ENCODE measurements at places on chromosomes 12 and 14.

DNA sequence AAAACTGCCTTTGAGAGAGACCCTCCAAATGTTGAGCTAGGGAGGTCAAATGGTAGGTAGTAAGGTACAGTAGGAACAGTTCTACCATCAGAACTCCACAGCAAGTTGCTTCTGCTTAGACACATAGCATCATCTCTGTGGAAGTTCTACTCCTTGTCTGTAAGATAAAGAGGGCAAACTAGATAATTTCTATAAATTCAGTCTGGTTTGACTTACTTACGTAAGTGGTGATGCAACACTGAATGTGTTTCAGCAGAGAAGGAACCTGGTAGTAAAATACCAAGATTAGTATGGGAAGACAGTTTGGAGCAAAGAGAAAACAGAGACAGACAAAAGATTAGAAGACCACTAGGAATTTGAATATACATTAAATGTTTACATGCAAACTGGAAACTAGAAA lies 42.0 kb downstream of the KITLG start:
- H3K27me3 ChIP-seq: no peaks in the 10 kb centered on the region
- DNase-seq: no peak
- H3K4me3 ChIP-seq: no peak overlapping the region
- no peaks in the 10 kb centered on the region for H3K36me3 ChIP-seq
- no peaks in the 10 kb centered on the region for H3K4me1 ChIP-seq
- no peak overlapping the region for H3K27ac ChIP-seq

- no peak overlapping the region for H3K4me3 ChIP-seq
- no peaks in the 10 kb centered on the region for H3K36me3 ChIP-seq
- no peak for DNase-seq
- no peaks in the 10 kb centered on the region for H3K4me1 ChIP-seq
- H3K27me3 ChIP-seq: no peaks in the 10 kb centered on the region
- H3K27ac ChIP-seq: no peak overlapping the region
Measured at GRCh38 chr14:98252820-98253219, 1019.2 kb downstream of the BCL11B start.

DNA sequence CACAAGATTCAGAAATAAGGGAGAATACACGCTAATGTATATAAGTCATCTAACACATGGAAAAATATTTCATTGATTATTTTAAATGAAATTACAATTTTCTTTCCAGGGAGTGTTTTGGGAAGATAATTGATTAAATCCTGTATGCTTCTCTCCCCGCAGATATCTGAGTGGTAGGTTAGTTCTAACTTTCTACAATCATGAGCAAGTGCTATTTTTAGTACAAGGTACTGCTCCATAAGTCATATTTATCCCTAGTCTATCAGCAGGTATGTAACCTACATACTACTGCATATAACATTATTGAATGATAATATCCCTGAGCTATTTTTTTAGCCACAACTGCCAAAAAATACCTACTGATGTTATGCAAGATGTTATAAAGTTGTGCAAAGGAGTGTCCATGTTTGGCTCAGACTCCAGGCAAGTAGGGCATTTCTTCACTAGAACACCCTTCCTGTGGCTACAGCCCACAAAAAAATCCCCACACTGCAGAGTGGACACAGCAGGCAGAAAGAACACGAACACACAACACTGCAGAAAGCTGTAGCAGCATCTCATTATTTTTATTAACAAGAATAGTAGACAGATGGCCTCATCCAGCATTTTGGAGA lies 87.0 kb downstream of the SEC23A start:
- no peak overlapping the region for H3K4me3 ChIP-seq
- H3K36me3 ChIP-seq: no peaks in the 10 kb centered on the region
- DNase-seq: no peak
- H3K27me3 ChIP-seq: no peaks in the 10 kb centered on the region
- no peaks in the 10 kb centered on the region for H3K4me1 ChIP-seq
- no peak overlapping the region for H3K27ac ChIP-seq

DNA sequence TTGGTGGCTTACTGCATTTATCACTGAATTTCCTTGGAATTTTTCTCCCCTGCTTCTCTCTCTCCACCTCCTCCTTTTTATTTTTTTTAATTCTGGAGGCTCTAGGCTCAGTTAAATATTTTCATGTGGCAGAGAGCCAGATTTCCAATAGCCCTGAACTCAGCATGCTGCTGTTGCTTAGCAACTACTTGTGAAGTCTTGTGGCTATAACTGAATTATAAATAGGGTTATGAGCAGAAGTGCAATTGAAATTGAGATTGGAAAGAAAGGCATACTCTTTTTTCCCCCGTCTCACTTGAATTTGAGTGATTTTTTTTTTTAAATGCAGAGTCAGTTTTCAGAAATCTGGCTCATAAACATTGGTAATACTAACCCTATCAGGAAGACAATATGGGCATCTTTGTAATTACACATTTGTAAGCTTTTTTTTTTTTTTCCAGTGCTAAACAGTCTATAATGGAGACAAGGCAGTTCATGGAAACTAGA lies 38.3 kb downstream of the ATF7IP start:
- H3K27me3 ChIP-seq: no peaks in the 10 kb centered on the region
- no peak overlapping the region for H3K4me3 ChIP-seq

- no peak overlapping the region for H3K4me3 ChIP-seq
- no peak overlapping the region for H3K27ac ChIP-seq
- H3K36me3 ChIP-seq: no peaks in the 10 kb centered on the region
- DNase-seq: no peak
- no peaks in the 10 kb centered on the region for H3K4me1 ChIP-seq
Measured at GRCh38 chr12:3677609-3678008, 75.3 kb downstream of the CRACR2A start.

- no peaks in the 10 kb centered on the region for H3K27me3 ChIP-seq
- no peaks in the 10 kb centered on the region for H3K36me3 ChIP-seq
- DNase-seq: no peak
- no peak overlapping the region for H3K27ac ChIP-seq
- H3K4me3 ChIP-seq: no peak overlapping the region
- no peaks in the 10 kb centered on the region for H3K4me1 ChIP-seq
Measured at GRCh38 chr14:71753976-71754375, 178.3 kb upstream of the RGS6 start.

GRCh38 chr14:72588521-72588920 lies 305.4 kb downstream of the DPF3 start:
- no peak overlapping the region for H3K4me3 ChIP-seq
- H3K4me1 ChIP-seq: no peaks in the 10 kb centered on the region
- no peak overlapping the region for H3K27ac ChIP-seq
- no peaks in the 10 kb centered on the region for H3K27me3 ChIP-seq
- no peaks in the 10 kb centered on the region for H3K36me3 ChIP-seq
- DNase-seq: no peak

DNA sequence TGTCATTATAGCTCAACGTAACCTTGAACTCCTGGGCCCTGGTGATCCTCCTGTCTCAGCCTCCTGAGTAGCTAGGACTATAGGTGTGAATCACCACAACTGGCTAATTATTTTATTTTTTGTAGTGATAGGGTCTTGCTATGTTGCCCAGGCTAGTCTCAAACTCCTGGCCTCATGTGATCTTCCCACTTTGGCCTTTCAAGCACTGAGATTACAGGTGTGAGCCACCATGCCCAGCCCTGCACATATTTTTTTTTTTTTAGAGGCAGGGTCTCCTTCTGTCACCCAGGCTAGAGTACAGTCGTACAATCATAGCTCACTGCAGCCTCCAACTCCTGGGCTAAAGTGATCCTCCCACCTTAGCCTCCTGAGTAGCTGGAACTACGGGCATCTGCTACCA lies 8.9 kb downstream of the TMEM116 start:
- no peak for DNase-seq
- H3K36me3 ChIP-seq: no peaks in the 10 kb centered on the region
- no peaks in the 10 kb centered on the region for H3K27me3 ChIP-seq
- no peak overlapping the region for H3K4me3 ChIP-seq
- H3K27ac ChIP-seq: no peak overlapping the region
- peaks cover 11% of the 10 kb centered on the region for H3K4me1 ChIP-seq

GRCh38 chr12:11105546-11105945 lies 13.4 kb upstream of the TAS2R43 start:
- H3K27ac ChIP-seq: no peak overlapping the region
- no peaks in the 10 kb centered on the region for H3K27me3 ChIP-seq
- no peak overlapping the region for H3K4me3 ChIP-seq
- no peak for DNase-seq
- no peaks in the 10 kb centered on the region for H3K36me3 ChIP-seq

DNA sequence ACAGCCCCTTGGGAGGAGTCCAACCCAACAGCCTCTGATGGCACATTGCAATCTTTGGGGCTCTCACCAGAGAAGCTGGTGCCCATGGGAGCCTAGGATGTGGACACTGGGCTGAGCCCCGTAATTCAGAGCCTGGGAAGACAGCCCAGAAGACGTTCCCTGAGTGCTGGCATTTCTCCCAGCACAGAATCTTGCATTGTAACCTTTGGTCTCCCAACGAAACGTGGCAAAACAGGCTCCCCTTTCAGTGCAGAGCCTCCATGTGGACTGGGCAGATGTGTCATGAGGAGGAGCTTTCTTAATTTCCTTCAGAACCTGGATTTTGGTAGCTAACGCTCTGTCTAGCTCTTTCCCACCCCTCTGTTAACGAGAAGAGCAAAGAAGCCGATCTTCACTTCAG lies 26.3 kb downstream of the BATF start:
- no peaks in the 10 kb centered on the region for H3K4me1 ChIP-seq
- no peak for DNase-seq
- no peak overlapping the region for H3K4me3 ChIP-seq
- no peak overlapping the region for H3K27ac ChIP-seq

GRCh38 chr12:57803319-57803893 lies 15.1 kb downstream of the AVIL start:
- H3K4me3 ChIP-seq: no peak overlapping the region
- no peaks in the 10 kb centered on the region for H3K27me3 ChIP-seq
- no peaks in the 10 kb centered on the region for H3K4me1 ChIP-seq
- 0 out of 2 replicates have a peak, but pooled peaks cover 4% of the 10 kb centered on the region for H3K36me3 ChIP-seq

- H3K27ac ChIP-seq: no peak overlapping the region
- H3K36me3 ChIP-seq: no peaks in the 10 kb centered on the region
- DNase-seq: no peak
- H3K4me3 ChIP-seq: no peak overlapping the region
Measured at GRCh38 chr14:69263771-69264170, 3.8 kb downstream of the GALNT16 start.

GRCh38 chr12:115872212-115872611 lies 405.3 kb downstream of the MED13L start:
- DNase-seq: no peak
- no peak overlapping the region for H3K4me3 ChIP-seq
- no peak overlapping the region for H3K27ac ChIP-seq
- H3K27me3 ChIP-seq: no peaks in the 10 kb centered on the region

GRCh38 chr12:11727133-11727664 lies 77.7 kb downstream of the ETV6 start:
- H3K36me3 ChIP-seq: no peaks in the 10 kb centered on the region
- no peaks in the 10 kb centered on the region for H3K27me3 ChIP-seq
- no peak overlapping the region for H3K4me3 ChIP-seq

GRCh38 chr14:72786378-72787350 lies 107.2 kb downstream of the DPF3 start:
- H3K4me3 ChIP-seq: no peak overlapping the region
- no peak for DNase-seq

GRCh38 chr14:69643430-69644200 lies 32.2 kb downstream of the SUSD6 start:
- no peaks in the 10 kb centered on the region for H3K27me3 ChIP-seq
- H3K36me3 ChIP-seq: no peaks in the 10 kb centered on the region
- peaks cover 15% of the 10 kb centered on the region for H3K4me1 ChIP-seq
- H3K4me3 ChIP-seq: no peak overlapping the region
- no peak for DNase-seq

DNA sequence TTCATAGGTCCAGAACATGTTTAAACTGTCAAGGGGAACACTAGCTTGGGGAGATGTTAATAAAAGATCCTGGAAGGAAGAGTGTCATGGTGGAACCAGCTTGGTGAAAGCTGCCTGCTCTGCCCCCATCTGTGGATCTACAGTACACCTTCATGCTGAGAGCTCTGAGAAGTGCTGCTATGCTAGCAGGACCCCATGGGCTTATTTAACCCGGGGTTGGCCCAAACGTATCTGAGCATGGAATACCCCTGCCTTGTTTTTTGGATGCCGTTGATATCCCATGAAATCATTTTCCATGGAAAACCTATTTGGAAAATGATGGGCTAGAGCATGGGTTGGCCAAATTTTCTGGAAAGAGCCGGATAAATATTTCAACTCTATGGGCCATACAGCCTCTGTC lies 14.2 kb downstream of the UBE3B start:
- H3K4me3 ChIP-seq: no peak overlapping the region
- H3K36me3 ChIP-seq: no peaks in the 10 kb centered on the region
- no peak for DNase-seq
- no peak overlapping the region for H3K27ac ChIP-seq
- no peaks in the 10 kb centered on the region for H3K27me3 ChIP-seq

DNA sequence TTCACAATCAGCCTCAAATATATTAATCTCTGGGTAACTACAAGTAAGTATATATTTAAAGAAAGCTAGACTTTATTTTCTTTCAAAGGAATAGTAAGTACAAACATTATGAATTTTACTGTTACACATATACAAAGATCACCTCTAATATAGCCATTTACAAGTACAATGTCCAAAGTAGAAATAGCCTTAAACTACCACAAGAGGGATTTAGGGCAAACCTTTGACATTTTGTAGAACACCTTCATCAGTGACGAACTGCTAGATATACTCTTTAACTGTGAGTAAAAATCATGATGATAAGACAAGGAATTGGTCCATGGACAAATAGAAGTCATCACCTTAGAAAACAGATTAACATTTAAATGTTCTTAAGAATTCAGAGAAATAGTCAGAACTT lies 69.8 kb downstream of the CNTN1 start:
- H3K36me3 ChIP-seq: no peaks in the 10 kb centered on the region
- peak; percentile 88 for DNase-seq
- no peaks in the 10 kb centered on the region for H3K27me3 ChIP-seq

GRCh38 chr14:49220492-49220891 lies 365.7 kb downstream of the RPS29 start:
- H3K27me3 ChIP-seq: no peaks in the 10 kb centered on the region
- H3K27ac ChIP-seq: no peak overlapping the region
- no peaks in the 10 kb centered on the region for H3K36me3 ChIP-seq
- no peak for DNase-seq
- H3K4me1 ChIP-seq: no peaks in the 10 kb centered on the region

GRCh38 chr12:85266356-85266755 lies 13.7 kb upstream of the ALX1 start:
- DNase-seq: no peak
- no peaks in the 10 kb centered on the region for H3K36me3 ChIP-seq
- H3K27me3 ChIP-seq: no peaks in the 10 kb centered on the region
- H3K27ac ChIP-seq: no peak overlapping the region
- no peak overlapping the region for H3K4me3 ChIP-seq

DNA sequence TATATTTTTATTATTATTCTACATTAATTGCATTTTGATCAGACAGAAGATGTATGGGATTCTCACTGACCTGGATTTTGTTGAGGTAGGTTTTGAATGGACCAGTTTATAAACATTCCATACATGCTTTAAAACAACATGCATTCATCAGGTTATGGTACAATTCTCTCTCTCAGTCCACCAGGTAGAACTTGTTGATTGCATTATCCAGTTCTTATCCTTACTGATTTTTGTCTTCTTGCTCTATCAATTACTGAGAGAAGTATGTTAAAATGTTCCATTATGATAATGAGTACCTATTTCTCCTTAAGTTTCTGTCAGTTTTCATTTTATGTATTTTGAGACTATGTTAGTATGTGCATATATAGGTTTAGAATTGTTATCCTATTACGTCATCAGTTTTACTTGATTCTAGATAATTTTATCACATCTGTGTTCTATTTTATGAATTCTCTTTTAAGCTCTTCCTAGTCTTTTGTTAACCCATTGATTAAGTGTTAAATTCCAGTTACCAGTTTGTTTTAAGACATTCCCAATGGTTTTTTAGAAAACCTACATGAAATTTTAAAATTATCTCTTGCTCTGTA lies 50.6 kb downstream of the EP400 start:
- H3K36me3 ChIP-seq: no peaks in the 10 kb centered on the region
- DNase-seq: no peak
- H3K27ac ChIP-seq: no peak overlapping the region
- no peaks in the 10 kb centered on the region for H3K27me3 ChIP-seq
- H3K4me3 ChIP-seq: no peak overlapping the region

Measured in MM.1S (cell line).